ENCODE measurements at places on chromosomes 6 and 20.

- DNase-seq = no peak
Observed at GRCh38 chr20:17538517-17539170, 7.5 kb upstream of the BFSP1 start.

DNA sequence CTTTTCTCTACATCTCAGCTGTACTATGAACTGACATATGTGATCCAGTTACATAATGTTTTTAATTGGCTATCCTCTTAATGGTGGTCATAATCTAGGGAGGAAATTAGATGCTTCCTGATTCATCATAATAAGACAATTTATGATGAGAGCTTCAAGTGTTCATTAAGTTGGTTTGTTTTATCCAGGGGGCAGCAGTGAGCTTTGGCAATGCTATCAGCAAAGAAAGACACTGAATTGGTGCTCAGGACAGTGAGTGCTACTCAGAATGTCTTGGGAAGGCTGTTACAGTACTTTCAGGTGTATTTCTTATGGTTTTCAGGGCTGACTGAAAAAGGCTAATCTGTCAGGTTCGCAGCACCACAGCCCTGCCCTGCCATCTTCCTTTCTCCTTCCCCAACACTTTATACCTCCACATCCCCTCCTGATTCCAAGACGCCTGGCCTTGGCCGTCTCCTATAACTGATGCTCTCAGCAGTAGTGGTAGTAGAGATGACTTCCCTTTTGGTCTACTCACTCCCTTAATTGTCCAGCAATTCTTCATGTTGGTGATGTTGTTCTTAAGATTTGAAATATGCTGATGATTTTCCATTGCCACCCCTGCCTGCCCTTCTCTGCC is 67.0 kb upstream of the TNFAIP3 start:
- no peak for DNase-seq

DNA sequence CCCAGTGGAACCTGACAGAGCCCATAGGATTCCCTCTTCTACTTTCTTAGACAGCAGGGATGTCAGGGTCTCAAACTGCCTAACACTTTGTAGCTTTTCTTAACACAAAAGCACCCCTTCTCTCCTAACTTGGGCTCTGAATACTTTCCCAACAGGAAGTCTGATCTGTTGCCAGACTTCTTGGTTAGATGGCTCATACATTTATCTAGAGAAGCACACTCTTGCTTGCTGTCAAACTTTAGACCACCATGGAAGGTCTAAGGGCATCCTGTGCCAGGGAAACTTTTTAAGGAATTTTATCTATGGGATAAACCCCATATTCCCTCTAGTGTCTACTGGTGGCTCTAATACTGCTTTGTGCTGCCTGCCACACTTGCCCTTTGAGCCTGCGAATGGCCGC is 3.3 kb upstream of the C6orf136 start:
- no peak for DNase-seq

- DNase-seq = no peak
Observed at GRCh38 chr6:134873500-134874388, 76.2 kb downstream of the ALDH8A1 start.

DNA sequence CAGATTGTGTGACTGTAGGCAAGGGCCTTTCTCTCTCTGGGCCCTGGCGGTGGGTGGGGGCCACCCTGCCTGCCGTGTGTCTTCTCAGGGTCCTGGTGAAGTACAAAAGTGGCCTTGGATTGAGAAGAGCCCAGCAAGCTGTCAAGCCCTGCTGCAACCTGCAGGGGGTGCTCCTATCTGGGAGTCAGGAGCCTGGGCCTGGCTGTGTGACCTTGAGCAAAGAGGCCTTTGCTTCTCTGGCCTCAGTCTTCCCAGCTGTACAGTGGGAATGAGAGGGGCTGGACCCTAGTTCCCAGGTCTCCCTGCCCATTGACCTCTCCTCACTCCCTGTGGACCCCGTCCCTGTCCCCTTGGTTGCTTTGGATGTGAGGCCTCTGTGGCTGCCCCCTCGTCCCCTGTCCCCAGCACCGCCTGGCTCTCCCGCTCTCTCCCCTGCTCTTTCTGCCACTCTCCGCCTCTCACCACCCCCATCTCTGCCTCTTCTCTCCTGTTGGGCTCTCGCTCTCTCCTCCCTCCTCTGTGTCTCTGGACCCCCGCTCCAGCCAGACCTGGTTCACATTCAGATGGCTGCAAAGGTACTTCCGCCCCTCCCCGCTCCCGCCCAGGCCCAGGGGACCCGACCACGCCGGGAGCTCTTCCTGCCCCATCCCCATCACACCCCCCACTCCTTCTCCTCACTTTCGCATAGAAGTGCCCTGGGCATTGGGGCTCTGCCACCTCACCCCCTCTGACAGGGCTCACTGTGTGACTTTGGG is 46.7 kb downstream of the SRC start:
- DNase-seq = peak; percentile 55

DNA sequence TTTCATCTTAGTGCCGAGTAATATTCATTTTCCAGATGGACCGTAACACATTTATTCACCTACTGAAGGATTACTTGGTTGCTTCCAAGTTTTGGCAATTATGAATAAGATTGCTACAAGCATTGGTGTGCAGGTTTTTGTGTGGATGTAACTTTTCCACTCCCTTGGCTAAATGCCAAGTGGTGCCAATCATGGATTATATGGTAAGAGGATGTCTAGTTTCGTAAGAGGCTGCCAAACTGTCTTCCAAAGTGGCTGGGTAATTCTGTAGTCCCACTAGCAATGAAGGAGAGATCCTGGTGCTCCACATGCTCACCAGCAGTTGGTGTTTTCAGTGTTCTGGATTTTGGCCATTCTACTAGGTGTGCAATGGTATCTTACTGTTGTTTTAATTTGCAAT is 117.1 kb downstream of the IRF4 start:
- no peak for DNase-seq

- no peak for DNase-seq
Observed at GRCh38 chr6:165086814-165087213, 222.6 kb downstream of the C6orf118 start.

DNA sequence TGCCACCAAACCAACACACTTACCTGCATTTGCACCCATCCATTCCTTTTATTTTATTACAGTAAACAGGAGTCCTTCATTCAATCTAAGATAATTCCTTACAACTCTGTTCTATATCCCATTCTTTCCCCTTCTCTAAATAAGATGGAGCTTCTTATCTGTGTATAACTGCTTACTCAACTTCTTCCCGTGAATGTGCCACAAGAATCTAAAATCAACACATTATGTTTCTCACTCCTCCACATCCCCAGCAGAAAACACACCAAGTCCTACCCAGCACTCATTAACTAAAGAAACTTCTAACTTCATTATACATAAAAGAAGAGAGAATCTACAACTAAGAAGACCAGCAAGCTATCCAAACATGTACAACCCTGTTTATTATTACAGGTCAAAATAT is 141.1 kb downstream of the COL21A1 start:
- DNase-seq = no peak

- DNase-seq = no peak
Observed at GRCh38 chr6:11515763-11516162, 21.8 kb upstream of the TMEM170B start.

- no peak for DNase-seq
Observed at GRCh38 chr6:139131736-139132280, 3.1 kb upstream of the HECA start.

- peak; percentile 11 for DNase-seq
Observed at GRCh38 chr6:118709859-118710350, 58.5 kb upstream of the CEP85L start.

DNA sequence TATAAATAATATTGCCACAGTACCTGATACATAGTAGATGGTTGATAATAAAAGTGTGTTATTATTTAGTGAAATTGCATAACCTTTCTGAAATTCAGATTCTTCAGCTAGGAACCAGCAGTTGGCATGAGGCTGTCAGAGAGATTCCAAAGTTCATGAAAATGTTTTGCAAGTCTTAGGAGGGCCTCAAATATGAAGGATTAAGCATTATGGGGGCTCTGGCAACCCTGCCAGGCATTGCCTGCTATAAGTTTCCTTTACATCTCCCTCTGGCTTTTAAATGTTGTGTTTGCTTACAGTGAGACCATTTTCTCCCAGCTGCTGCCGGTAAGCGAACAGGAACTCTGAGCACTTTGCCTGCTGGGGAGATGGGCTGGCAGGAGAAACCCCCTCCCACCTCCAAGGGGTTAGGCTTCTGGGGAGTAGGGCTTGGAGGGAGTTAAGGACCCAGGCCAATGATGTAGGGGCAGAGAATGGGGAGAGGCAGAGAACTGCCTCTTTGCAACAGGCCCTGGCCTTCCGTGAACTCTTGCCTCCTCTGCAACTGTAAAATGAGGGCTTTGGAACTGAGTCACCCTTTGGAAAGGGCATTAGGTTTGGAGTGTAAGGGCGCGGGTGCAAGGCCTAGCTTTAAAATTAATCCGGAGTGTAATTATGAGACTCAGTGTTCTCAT is 33.2 kb upstream of the KIF3B start:
- no peak for DNase-seq
